ENCODE measurements at places on chromosomes 6 and 20.

- no peak for DNase-seq
Measured at GRCh38 chr20:3875378-3875974, 13.7 kb upstream of the PANK2 start.

DNA sequence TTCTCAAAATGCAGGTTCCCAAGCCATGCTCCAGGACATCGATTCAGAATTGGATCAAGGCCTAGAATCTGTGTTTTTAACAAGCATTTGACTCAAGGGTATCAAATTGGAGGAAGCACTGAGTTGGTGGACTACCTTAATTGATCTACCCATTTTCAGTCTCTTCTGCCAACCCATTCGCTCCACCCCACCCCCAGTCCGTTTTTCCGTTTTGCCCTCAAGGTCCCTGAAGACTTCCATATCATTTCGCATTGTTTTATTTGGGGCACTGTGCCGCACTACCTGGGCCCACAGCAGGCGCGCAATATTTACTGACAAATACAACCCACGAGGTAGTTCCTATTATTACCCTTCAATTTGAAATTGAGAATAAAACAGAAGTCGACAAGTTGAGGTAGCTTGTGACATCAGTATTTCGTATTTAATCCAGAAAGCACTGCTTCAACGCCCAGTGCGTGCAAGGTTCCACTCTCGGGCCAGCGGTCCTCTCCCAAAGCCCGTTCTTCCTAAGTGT is 557 bp upstream of the DHX35 start:
- DNase-seq, result no peak

DNA sequence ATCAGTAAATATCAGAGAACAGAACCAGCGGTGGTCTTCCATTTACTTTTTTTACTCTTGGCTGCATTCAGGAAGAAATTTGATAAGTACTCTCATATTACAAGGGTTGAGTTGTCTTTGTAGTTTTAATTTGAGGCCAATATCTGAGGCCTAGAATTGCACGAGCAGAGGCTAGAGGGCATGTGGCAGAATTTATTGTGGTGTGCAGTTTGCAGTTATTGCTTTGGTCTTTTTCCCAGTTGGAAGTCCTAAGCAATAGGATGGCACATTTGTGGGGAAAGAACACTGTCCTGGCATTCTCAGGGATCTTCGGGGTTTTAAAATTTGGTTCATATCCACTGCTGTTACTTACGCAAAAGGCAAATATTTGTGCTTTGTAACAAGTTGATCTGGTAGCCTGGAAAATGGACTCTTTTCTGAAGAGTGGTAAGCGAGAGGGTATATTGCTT is 66.0 kb downstream of the CTNNBL1 start:
- DNase-seq, result no peak

DNA sequence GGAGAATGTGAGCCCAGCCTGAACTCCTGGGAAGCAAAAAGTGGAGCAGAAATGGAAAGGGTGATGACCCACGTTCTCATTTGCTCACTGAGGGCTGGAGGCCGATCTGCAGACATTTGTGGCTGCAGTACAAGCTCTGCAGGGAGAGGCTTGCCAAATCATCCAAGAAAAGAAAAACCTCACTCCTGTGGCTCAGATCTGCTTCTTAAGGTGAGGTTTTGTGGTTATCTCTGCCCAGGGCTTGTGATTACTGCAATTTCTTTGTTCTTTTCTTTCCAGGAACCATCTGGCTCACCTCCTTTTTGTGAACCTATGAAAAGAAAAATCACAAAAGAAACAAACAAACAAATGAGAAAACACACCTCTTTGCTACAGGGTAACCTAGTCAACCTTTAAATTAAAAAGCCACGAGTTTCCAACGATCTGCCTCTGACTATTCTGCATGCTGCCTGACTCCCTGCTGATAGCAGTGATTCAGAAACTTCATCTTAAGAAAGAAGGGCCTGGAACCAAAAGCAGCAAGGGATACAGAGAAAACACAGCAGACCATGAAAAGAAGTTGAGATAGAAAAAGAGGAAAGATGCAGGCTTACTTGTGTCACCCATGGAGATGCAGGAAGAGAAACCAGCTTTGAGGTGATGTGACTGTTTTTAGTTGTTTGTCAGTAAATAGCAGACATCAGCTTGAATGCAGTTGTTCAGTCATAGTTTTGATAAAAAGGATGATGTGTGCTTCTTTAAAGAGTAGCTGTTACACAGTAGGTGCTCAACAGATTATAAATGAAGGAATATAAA is 165.1 kb downstream of the LMBRD1 start:
- DNase-seq, result no peak

DNA sequence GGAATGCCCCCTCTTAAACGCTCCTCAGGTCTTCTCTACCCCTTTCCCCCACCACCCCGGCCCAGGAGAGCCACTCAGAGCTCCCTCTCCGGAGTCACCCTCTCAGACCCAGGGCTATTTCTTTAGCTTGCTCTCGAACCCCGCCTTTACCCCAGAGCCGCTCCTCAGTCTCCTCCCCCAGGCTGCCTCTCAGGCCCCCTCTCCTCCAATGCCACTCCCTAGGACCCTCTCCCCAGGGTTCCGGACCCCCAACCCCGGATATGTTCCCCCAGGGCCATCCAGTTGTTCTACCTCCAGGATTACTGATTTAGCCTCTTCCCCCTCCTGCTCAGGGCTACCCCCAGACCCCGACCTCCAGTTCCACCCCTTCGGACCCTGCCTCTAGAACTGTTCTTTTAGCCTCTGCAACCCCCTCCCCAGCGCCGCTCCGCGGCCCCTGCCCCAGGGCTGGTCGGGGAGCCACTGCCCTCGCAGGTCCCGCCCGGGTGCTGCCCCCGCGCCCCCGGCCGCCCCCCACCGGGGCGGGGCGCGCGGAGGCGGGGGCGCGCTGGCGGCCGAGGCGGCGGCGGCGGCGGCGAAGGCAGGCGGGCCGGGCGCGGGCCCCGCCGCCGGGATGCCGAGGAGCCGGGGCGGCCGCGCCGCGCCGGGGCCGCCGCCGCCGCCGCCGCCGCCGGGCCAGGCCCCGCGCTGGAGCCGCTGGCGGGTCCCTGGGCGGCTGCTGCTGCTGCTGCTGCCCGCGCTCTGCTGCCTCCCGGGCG is at the start of gene MMP24:
Gene MMP24 (plus strand): TSS at position 565 of the 758 bp plus-strand sequence. CDS start 49 bp downstream, at position 614.
- no peak for DNase-seq

GRCh38 chr6:169780571-169781091 is 29.2 kb downstream of the ERMARD start:
- DNase-seq, result no peak

- DNase-seq, result no peak
Measured at GRCh38 chr6:105667056-105667455, 264.2 kb upstream of the PREP start.

DNA sequence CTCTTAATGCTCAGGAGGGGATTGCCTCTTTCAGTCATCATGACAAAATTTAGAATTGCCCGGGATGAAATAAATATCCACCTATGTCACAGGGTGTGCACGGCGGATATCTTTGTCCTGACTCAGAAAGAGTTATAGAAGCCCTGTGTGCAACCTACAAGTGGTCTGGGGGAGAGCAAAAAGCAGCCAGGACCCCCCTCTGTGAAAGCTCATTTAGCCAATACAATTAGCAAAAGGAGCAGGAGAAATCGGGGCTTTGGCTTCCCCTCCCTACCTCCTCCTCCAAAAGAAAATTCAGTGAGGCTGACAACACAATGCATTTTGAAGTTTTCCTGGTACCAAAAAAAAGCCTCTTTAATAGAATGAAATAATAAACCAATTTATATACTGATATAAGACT is 21.8 kb downstream of the FOXA2 start:
- no peak for DNase-seq

DNA sequence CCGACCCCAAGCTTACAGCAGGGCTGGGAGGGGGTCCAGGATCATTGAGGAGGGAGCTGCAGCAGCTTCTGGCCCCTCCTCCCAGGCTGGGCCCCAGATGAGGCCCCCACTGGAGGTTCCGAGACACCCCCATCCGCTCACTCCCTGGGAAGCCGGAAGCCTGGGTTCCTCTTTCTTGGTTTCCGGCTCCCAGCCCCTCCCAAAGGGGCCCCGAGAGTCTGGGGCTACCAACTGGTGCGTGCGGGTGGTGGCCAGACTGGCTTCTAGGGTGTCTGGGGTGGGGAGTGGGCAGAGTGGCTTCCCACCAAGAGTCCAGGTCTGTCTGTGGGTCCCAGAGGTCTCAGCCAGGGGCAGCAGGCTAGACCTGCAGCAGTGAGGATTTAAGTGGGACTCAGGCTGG is 2.2 kb downstream of the RGS19 start:
- no peak for DNase-seq

DNA sequence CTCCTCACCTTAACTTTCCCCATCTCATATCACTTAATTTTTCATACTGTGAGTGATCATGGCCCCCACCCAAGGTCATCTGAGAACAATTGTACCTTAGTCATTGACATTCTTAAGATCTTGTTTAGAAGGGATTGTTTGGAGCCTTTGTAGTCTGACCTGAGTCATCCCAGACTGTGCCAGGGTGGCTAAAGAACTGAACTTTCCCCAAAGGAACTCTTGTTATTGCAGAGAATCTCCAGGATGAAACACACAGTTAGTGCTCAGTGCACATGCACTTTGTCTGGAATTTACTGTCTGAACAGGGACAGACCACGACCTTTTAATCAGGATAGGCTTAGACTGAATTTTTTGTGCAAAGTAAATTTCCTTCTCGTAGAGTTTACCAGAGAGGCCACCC is 112.6 kb upstream of the CCN2 start:
- DNase-seq, result no peak

DNA sequence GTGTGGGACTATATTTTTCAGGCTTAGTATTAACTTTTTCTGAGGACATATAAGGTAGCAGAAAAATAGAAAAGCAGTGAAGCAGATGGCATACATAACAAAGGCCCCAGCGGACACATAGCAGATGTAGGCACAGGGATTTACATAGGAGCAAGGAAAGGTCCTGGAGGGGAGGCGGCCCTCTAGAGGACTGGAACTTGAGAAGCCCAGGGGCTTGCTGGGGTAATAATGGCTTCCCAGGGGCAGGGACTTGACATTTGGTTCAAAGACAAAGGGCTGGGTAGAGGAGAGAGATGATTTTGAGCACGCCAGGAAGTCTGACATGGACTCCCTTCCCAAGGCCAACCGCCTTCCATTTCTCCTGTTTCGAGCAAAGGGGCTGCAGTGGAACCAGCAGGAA is 31.7 kb upstream of the OSTM1 start:
- no peak for DNase-seq

DNA sequence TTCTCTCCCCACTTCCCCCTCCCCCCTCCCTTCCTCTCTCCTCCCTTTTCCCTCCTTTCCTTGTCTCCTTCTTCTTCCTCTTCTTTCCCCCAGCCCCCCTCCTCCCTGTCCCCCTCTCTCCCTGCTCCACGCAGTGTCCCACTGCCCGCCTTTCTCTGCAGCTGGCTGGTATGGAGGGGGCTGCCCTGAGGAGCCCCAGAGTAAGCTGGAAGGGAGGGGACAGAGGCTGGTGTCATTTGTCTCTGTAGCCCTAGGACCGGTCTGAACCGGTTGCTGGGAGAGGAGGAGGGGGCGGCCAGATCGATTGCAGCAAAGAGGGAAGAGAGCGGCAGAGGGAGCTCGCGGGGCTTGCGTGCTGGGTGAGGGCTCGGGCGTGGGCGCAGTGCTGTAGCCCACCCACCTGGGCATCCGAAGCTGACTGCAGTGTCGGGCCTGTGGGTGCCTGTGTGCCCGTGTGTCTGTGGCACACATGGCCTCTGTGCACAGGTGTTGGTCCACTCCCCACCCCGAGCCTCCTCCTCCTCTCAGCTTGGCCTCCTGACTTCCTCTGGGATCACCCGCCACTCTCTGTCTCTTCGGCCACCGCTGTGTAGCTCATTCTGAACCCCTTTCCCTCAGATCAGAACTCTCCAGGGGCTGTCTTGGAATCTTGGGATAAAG is 50.6 kb downstream of the SRC start:
- no peak for DNase-seq

DNA sequence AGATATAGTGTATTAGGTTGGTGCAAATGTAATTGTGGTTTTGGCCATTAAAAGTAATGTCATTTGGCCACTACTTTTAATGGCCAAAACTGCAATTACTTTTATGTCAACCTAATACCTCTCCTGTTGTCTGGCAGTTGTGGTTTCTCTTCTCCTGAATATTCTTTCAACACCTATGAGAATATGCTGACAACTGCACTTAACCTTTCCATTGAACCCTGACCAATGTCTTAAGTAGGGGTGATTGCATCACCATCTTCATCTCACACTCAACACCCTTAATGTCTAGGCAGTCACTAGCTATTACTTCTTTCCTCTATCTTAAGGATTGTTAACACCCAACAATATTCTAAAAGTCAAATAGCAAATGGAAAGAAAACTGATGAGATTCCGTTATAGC is 200.5 kb upstream of the HSF2 start:
- no peak for DNase-seq

- DNase-seq, result no peak
Measured at GRCh38 chr20:46328200-46328882, 20.0 kb upstream of the CDH22 start.

GRCh38 chr20:23018432-23018831 is 16.7 kb upstream of the SSTR4 start:
- no peak for DNase-seq

GRCh38 chr6:147642458-147642857 is 134.0 kb downstream of the SAMD5 start:
- DNase-seq, result no peak

GRCh38 chr6:129607581-129608186 is 102.3 kb downstream of the ARHGAP18 start:
- DNase-seq, result no peak

DNA sequence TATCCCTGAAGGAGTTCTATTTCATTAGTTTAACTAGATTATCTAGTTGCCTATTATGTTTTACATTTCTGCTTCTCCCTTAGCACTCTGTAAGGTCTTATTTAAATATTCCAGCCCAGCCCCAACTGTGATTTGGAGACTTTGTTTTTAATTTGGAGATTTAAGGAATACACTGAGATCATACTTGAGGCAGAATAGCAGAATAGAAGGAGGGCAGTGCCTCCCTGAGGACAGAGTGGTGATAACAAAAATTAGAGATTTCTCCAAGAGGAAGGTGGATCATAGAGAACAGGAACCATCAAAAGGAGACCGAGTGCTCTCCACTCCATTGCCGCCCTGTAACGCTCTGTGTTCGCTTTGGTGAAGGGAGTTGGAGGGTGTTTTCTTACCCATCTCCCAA is 14.8 kb upstream of the CD164 start:
- DNase-seq, result no peak

DNA sequence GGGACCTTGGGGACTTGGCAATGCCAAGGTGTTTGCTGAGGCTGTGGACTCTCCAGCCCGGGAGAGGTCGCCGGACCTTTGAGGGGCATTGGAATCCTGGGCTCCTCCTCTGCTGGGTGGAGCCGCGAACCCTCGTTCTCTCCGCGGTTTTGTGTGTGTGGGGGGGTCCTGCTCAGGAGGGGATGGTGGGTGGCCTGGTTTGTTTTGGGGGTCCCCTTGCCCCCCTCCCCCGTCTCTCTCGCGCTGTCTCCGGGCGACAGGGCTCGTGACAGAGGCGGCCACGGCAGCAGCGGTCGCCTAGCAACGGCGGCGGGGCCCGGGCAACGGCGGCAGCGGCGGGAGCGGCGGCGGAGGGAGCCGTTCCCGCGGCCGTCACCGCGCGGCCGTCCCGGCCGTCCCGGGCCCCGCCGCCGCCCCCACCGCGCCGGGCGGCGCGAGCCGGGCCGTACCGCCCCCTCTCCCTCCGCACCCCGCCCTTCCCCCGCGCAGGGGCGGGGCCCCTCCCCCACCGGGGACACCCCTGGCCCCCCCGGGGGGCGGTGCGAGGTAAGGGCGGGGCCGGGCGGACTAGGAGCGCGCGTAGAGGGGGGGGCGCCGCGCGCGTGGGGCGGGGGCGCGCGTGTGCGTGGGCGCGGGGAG is 7.8 kb downstream of the SYNGAP1 start:
- DNase-seq, result no peak

Data from NCI-H446 treated with DMSO at 0.1 percent for 48 hours (cell line).